Right atrium auricular region (tissue), 2 donors: ENCODE measurements at places on chromosomes 7 and 10. TPM values are rescaled to one million over a fixed set of nuclear protein-coding genes. Genes with fewer than 3 reads are reported as not detected.

Gene IDE
- total RNA-seq, result 20.3 TPM

- DNase-seq, result no peak
Observed at GRCh38 chr7:73706126-73707044, 13.1 kb downstream of the STX1A start.

DNA sequence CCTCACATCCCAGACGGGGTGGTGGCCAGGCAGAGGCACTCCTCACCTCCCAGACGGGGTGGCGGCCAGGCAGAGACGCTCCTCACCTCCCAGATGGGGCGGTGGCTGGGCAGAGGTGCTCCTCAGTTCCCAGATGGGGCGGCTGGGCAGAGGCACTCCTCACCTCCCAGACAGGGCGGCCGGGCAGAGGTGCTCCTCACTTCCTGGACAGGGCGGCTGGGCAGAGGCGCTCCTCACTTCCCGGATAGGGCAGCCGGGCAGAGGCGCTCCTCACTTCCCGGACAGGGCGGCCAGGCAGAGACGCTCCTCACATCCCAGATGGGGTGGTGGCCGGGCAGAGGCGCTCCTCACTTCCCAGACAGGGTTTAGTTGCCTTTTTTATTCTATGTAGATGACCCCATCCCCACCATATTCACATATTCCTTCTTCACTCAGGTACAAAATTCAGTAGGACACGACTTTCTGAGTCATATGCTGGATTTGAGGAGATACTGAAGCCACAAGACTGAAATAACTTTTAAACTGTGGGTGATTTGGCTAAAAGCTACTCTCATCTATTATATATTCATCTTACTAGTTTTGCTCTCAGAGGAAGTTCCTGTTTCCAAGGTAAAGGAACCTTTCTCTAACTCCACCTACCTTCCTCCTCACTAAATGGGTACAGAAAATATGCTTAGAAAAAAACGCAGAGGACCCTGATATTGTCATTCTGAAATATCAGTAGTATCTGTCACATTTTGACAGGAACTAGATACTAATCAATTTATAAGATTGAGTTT, 54.4 kb downstream of the ENTPD1 start:
- DNase-seq, result no peak

GRCh38 chr7:47255441-47255840, 326.5 kb downstream of the TNS3 start:
- DNase-seq, result no peak

DNA sequence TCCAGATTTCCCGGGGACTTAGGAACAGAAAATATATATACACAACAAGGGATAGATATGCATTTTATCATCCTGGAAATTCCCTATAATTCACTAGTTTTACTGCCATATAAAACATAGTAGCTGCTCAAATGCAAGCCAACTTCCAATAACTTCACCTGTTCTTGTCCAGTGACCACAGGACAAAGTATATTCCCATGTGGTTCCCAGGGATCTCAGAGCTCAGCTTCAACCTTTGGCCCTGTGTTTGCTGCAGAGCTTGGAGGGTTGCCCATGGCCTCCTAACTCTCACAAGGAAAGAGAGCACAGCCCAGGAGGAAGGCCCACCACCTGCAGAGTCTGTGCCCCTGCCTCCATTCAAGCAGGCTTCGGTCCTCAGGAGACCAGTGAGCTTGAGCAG, 4.5 kb upstream of the DRGX start:
- peak; percentile 36 for DNase-seq

GRCh38 chr7:28169230-28169629, 11.4 kb downstream of the JAZF1 start:
- no peak for DNase-seq

GRCh38 chr10:62075912-62076311, 174.4 kb downstream of the ARID5B start:
- no peak for DNase-seq

- DNase-seq, result no peak
Observed at GRCh38 chr10:93281367-93281720, 200.8 kb downstream of the MYOF start.

- no peak for DNase-seq
Observed at GRCh38 chr7:102098986-102099385, 187.7 kb upstream of the SH2B2 start.
